Tongue (tissue), 3 donors: ENCODE measurements at places on chromosomes 3 and 15.

- peak; percentile 41 for DNase-seq
These were observed 243.5 kb upstream of the SLCO3A1 start for GRCh38 chr15:91609966-91610365.

DNA sequence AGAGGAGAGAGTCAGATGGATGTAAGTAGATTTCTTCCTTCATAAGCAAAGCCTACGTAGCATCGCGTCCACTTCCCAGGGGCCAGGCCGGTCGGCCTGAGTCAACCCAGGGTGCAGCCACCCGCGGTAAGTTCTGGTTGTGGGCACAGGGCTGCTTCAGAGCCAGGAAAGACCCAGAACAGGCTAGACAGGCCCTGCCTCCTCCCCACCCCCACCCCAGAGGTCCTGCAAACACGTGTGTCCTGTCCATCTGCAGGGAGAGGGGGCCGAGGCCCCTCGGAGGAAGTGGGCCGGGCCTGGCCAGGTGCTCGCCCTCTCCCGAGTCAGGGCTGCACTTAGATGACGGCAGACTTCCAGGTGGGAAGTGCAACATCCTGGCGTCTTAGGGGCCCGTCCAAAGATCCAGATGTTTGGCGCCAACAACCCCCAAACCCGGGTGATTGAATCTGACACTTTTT is 100.8 kb upstream of the ALDH1A3 start:
- DNase-seq = peak; percentile 87

DNA sequence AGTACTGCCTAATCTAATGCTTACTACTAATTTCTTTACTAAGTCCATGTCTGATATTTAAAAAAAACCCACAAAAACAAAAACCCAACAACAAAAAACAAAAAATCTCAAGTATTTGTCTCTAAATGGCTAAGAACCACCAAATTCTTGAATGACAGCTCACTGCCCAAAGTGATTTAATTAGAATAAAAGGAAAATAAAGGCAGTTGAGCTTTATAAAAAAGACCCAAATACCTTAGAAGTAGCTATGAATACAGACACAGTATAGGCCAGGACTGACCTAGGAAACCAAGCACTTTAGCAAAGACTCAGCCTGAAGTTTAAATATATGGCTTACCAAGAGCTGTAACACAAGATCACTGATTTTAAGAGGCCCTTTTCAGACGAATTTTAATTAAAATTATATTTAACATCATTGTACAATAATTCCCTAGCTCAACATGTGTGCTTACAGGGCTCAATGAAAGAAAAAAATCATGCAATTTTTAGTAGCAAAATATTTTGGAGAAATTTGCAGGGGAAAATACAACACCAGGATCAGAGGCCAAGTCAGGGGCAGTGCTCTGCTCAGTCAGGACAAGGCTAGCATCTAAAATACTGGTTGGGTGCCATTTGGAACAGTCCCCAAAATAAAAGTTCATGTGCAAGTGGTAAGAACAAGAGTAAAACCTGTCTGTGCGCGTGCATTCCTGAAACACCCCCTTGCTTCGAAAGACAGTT is 24.8 kb downstream of the UQCC5 start:
- DNase-seq = no peak

- no peak for DNase-seq
These were observed 6.5 kb upstream of the CPEB1 start for GRCh38 chr15:82653483-82654168.

- DNase-seq = no peak
These were observed 260.0 kb upstream of the ZNF385D start for GRCh38 chr3:22010997-22011396.

GRCh38 chr3:185647134-185647879 is 61.2 kb downstream of the SENP2 start:
- DNase-seq = no peak

- DNase-seq = peak; percentile 85
These were observed 426 bp downstream of the KAT2B start for GRCh38 chr3:20040548-20041196.

- DNase-seq = peak; percentile 50
These were observed 737.5 kb upstream of the LMCD1 start for GRCh38 chr3:7764115-7764514.

GRCh38 chr3:76673171-76673570 is 366.7 kb upstream of the ROBO2 start:
- DNase-seq = no peak

GRCh38 chr3:57007521-57008460 is 52.7 kb upstream of the SPATA12 start:
- DNase-seq = peak; percentile 83
